ENCODE measurements at places on chromosomes 16 and 17. TPM values are rescaled to one million over a fixed set of nuclear protein-coding genes. Genes with fewer than 3 reads are reported as not detected.
A peak's percentile ranks its signal among the peaks of the same experiment; 100 is the strongest.

Gene HAP1
- total RNA-seq = 3.2 TPM

Gene PDE6G
- not detected for total RNA-seq

Gene RFNG
- 35.5 TPM for total RNA-seq

Gene CSF3
- not detected for total RNA-seq

Gene AATK
- total RNA-seq = 26.4 TPM

GRCh38 chr17:17366941-17367875 lies 64.0 kb downstream of the NT5M start:
- H3K27ac ChIP-seq = peak overlapping the region; percentile 42
- H3K4me1 ChIP-seq = peaks cover 32% of the 10 kb centered on the region
- no peaks in the 10 kb centered on the region for H3K27me3 ChIP-seq

GRCh38 chr17:82442643-82443464 lies 7.7 kb downstream of the CYBC1 start:
- peaks cover 1% of the 10 kb centered on the region for H3K36me3 ChIP-seq
- H3K4me1 ChIP-seq = no peaks in the 10 kb centered on the region
- H3K4me3 ChIP-seq = no peak overlapping the region
- no peak for DNase-seq
- no peaks in the 10 kb centered on the region for H3K27me3 ChIP-seq

GRCh38 chr17:43905985-43906852 lies 1.1 kb downstream of the MPP2 start:
- DNase-seq = peak; percentile 56
- H3K36me3 ChIP-seq = no peaks in the 10 kb centered on the region
- H3K4me1 ChIP-seq = peaks cover 23% of the 10 kb centered on the region
- H3K27me3 ChIP-seq = no peaks in the 10 kb centered on the region

DNA sequence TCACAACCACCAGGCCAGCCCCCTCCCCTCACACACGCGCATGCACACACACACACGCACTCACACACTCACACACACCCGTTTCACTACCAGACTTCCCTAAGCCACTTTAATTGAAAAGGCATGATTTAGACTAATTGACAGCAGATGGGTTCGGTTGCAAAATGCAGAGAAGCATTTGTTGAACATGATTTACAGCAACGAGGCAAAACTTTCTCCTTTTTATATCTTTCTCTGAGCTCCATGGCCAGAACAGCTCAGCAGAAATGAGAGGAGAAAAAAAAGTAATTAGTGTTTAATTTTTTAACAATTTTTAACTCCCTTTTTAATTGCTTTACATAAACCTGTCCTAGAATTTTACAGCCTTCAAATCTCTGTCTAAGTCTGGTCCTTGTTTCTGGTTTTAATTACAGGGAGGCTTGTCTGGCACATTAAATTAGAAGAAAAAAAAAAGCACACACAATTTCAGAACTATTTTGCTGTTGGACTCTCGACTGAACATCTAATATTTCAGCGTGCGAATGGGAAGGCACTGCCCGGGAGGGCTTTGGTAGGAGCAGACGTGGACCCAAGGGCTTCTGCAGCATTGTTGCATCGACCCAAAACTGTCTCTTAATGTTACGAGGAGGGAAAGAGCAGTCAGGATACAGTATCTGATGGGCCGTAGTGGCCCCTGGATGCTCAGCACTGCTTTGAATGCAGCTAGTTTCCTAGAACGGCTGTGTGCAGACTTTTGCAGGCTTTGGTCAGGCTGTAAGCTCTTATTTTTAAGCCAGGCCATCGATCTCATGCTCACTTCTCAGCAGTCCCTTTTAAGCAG lies 255.9 kb downstream of the SOX9 start:
- H3K36me3 ChIP-seq = no peaks in the 10 kb centered on the region
- H3K4me3 ChIP-seq = no peak overlapping the region
- no peak overlapping the region for H3K27ac ChIP-seq
- no peaks in the 10 kb centered on the region for H3K27me3 ChIP-seq

- H3K27me3 ChIP-seq = no peaks in the 10 kb centered on the region
- H3K4me1 ChIP-seq = peaks cover 38% of the 10 kb centered on the region
- no peak for DNase-seq
- H3K36me3 ChIP-seq = no peaks in the 10 kb centered on the region
- H3K4me3 ChIP-seq = no peak overlapping the region
- no peak overlapping the region for H3K27ac ChIP-seq
These were observed 118.1 kb downstream of the IRX5 start for GRCh38 chr16:55048745-55049144.

Data from Caco-2 (cell line).